Hypothalamus (tissue), 51 donors: ENCODE measurements at places on chromosomes 16 and 17.

GRCh38 chr16:30609002-30609925 is 925 bp downstream of the ZNF689 start:
- DNase-seq = no peak

GRCh38 chr17:64024215-64024654 is 3.8 kb upstream of the ICAM2 start:
- no peak for DNase-seq

- DNase-seq = no peak
Measured at GRCh38 chr17:57586196-57586740, 158.8 kb downstream of the CCDC182 start.

DNA sequence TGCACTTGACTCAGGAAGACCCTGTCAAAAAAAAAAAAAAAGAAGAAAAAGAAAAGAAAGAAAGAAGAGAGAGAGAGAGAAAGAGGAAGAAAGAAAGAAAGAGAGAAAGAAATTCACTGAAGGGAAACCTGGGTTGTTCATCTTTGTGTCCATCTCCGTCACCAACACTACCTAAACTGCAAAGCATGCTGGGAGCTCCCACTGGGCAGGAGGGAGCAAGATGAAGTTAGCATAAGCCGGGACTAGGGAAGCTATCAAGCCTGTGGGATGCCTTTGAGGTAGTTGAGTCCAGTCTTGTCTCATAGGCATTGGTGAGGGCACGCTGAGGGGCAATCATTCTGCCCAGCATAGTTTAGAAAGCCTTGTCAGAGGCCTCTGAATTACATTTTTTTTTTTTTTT is 7.6 kb upstream of the CBFB start:
- DNase-seq = no peak

- no peak for DNase-seq
Measured at GRCh38 chr17:19361944-19362276, 613 bp downstream of the B9D1 start.

DNA sequence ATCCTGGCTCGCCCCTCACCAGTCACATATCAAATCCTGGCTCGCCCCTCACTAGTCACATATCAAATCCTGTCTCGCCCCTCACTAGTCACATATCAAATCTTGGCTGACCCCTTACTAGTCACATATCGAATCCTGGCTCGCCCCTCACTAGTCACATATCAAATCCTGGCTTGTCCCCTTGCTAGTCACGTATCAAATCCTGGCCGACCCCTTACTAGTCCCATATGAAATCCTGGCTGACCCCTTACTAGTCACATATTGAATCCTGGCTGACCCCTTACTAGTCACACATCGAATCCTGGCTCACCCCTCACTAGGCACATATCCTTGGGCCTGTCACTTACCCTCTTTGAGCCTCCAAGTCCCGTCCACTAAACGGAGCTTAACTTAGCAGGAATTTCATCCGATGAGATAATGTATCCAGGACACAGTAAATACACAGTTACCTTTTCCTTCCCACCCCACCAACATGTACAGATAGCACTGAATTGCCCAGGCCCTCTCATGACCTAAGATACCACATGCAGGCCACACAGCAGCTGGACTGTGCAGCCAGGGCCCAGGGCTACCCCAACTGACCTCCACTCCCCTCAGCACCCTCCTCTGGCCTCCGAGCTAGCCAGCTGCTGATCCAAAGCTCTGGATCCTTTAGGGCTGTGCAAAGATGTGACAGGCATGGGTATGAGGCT is 157.8 kb upstream of the RPH3AL start:
- no peak for DNase-seq

DNA sequence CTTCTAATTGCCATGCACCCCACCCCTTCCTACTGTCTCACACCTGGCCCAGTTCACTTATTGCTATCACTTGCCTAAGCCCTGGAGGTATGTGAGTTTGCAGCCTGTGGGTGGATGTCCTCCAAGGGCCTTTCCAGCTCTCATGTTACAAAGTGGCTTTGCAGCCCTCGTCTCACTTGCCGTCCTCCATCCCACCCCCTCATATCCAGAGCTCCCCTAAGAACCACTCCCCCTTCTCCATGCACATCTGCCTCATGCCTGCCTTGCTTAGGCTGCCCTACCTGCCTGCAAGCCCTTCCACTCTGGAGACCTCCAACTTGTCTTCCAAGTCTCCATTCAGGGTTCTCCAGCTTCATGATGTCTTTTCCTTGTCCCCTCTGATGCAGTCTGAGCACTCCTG is 119.4 kb upstream of the NLRP1 start:
- no peak for DNase-seq

DNA sequence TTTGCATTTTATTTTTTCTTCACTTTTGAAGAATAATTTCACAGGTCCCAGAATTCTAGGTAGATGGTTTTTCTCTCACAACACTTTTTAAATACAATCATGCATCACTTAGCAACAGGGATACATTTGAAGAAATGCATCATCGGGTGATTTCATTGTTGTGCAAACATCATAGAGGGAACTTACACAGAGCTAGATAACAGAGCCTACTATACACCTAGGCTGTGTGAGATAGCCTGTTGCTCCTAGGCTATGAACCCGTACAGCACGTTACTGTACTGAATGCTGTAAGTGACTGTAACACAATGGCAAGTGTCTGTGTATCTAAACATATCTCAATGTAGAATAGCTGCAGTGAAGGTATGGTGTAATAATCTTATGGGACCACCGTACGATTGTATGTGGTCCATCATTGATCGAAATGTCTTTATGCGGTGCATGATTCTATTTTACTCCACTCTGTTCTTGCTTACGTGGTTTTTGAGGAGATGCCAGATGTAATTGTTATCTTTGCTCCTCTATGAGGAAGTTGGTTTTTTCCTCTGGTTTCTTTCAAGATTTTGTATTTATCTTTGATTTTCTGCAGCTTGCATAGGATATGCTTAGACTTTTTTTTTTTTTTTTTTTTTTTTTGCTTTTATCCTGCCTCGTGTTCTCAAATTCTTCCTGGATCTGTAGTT is 35.5 kb upstream of the TMEM92 start:
- no peak for DNase-seq

- DNase-seq = peak; percentile 1
Measured at GRCh38 chr17:45722161-45722560, 62.0 kb upstream of the CRHR1 start.

DNA sequence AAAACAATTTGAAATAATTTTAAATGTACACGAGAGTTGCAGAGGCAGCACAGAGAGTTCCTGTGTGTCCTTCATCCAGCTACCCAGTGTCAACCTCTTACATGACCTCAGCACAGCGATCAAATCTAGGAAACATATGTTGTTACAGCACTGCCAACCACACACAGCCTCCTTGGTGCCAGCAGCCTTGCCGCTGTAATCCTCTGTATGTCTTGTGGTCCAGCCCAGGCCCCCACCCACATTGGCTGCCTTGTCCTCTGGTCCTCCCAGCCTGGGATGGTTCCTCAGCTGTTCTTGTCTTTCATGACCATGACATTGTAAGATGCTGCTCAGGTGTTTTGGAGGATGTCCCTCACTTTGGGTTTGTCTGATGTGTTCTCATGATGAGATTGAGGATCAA is 178.0 kb downstream of the RPTOR start:
- no peak for DNase-seq

GRCh38 chr16:27447301-27447700 is 45.3 kb downstream of the IL21R start:
- DNase-seq = no peak

- no peak for DNase-seq
Measured at GRCh38 chr17:69363488-69364210, 36.7 kb upstream of the ABCA5 start.

DNA sequence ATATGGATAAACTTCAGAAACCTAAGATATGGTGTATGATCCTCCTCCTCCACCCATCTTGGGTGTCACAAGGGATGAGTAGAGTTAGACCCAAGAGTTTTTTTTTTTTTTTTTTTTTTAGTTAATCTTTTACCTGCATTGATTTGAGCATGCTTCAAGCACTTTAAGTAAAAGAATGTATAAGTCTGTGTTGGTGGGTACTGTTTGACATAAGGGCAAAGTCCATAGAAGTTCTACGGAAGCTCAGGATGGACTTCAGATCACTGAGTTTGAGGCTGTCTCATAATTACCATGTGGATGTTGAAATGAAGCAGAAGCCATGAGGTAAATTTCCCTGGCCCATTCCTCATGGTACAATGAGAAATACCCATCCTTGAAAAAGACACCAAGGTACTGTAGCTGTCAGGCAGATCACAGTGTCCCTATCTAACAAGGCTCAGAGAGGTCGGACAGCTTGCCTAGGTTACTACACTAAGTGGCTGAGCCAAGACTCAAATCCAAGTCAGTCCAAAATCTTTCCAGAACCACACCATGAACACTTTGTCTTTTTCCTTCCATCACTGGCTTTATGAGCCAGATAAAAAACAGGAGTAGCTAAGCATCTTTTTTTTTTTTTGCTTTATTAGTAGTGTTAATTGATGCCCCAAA is 962.8 kb downstream of the CDH11 start:
- DNase-seq = no peak

DNA sequence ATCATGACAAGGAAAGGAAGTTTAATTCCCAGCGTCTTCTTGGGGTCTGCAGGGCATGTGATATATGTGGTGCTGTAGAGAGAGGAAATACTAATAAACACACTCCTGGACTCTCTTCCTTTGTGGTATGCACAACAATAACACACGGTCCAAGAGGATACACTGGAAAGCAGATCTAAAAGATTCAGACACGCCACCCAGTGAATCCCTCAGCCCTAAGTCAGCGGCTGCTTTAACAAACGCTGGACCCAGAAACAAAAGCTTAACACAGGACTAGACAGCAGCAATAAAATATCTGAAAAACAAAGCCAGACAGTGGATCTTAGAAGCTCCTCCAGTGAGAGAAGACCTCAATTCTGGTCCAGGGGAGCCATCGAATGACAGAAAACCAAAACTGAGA is 13.1 kb downstream of the CFAP20 start:
- no peak for DNase-seq

DNA sequence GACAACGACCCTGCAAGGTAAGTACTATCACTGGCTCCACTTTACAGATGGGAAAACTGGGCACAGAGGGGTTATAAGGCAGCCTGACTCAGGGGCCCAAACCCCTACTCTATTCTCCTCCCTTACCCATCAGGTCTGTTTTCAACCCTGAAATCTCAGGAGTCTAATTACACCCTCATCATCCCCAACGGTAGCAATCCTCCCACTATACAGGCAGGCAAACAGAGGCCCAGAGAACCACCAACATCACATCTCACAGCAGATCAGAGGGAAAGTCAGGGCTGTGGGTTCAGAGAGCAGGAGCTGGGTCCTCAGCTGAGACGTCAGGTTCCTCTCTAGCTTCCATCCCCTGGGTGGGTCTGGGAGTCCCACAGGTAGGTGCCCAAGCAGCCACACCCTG is 16.5 kb downstream of the JUP start:
- DNase-seq = no peak

GRCh38 chr17:78514521-78514920 is 62.7 kb downstream of the DNAH17 start:
- no peak for DNase-seq

DNA sequence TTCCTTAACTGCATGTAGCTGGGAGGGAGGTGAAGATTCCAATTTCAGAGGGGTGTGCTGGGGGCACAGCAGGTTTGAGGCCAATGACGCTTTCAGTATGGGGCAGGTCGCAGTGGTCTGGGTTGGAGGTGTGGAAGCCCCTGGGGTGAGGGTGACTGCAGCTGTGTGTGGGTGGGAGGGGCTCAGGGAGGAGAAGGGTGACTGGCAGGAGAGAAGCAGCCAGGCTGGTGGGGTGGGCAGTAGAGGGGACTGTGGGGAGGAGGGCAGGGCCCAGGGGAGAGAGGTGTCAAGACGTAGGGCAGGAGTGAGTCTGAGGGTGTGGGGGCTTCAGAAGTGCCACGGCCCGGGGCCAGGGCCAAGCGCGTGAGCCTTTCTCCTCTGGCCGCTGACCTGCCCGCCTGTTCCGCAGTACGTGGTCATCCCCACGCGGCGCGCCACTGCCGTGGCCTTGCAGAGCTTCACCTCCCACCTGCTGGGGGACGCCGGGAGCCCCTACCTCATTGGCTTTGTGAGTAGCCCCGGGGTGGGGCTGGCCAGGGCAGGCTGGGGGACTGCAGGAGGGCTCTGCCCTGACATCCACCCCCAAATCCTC is 19.4 kb downstream of the MYBBP1A start:
- DNase-seq = no peak

- DNase-seq = no peak
Measured at GRCh38 chr16:69465881-69466280, 41.5 kb downstream of the CYB5B start.
